ENCODE measurements at places on chromosomes 11 and 22.

DNA sequence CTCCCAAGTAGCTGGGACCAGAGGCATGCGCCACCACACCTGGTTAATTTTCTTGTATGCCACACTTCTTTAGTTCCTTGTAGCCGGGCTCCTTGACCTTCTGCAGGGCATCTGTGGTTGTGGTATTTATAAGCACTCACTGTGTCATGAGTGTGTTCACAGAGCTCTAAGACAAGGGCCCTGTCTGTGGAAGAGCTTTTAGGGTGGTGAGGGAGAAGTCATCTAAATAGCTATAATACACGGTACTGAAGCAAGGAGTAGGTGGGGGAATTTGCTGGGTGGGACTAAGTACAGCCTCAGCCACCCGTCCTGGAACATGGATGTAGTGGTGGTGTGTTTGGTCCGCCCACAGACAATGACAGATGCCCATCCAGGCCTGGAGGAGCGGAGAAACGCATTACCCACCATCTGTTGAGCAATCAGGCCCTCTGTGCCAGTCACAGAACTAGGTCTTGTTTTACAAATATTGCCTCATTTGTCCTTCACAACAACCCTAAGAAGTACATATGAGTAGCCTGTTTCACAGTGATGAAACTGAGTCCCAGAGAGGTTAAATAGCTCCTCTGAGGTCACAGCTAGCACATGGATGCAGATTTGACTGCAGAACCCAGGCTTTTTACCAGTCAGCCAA lies 10.1 kb downstream of the ACO2 start:
- DNase-seq = peak; percentile 76

DNA sequence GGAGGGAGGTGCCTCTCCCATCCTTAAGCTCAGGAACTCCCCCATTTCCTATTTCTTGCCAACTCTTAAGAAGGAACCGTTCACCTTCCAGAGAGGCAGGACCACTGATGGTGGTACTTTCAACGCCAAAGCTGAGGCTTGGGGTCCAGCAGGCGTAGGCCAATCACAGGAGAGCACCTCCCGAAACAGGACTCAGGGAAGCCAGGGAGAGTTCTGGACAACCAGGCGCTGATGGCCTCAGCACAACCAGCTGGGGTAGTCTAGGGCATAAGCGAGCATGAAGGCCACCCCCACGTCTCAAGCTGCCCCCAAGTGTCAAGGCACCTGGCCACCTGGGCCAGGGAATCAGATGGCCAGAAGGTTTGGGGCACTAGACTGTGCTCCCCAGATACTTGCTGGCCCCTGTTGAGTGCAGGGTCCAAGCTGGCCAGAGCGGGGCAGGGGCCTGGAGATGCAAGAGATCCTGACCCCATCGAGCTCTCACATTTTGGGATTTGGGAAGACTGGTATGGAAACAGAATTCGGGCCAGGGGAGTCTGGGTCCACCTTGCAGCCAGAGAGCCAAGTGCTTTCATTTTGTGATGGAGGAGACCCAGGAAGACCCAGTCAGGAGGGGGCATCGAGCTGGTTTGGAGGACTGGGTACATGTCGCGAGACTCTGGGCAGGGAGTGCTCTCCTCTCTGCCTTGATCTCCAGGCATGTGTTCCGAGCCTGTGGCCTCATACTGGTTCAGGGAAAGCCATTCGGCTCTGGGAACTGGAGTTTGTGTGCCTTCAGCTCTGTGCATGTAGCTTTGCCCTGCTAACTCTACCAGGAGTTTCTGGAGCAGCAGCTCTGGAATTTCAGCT lies 926 bp downstream of the CD6 start:
- DNase-seq = no peak

DNA sequence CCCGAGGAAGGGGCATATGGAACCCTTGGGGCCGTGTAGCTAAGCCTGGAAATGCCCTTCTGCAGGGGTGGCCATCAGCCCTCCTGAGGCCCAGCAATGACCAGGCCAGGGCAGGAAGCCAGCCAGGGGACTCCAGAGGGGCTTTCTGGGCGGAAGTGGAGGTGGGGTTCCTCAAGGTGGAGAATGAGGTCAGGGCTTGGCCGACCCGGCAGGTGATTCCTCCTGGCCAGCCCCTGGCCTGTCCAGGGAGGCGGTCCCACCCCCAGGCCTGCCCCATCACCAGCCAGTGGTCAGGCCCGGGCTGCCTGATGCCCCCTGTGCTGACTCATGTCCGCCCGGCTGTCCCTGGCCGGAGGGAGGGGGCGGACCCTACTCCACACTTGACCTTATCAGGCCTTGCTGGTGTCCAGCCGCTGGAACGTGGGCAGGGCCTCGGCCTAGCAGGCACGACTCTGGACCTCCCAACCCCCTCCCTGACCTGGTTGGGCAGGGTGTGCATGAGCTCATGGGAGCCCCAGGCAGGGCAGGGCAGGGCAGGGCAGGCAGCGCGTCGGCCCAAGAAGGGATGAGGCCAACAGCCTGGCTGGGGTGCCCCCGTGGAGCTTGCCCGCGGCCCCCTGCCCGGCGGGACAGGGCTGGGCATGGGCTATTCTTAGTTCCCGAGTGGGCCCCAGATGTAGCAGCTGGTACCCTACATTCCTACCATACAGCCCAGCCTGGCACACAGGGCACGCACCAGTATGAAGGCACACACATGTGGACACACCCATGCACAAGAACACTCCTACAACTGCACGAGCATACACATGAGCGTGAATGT lies 35.9 kb downstream of the RPL3 start:
- no peak for DNase-seq

- DNase-seq = no peak
Measured at GRCh38 chr11:101456812-101457211, 127.0 kb downstream of the TRPC6 start.

DNA sequence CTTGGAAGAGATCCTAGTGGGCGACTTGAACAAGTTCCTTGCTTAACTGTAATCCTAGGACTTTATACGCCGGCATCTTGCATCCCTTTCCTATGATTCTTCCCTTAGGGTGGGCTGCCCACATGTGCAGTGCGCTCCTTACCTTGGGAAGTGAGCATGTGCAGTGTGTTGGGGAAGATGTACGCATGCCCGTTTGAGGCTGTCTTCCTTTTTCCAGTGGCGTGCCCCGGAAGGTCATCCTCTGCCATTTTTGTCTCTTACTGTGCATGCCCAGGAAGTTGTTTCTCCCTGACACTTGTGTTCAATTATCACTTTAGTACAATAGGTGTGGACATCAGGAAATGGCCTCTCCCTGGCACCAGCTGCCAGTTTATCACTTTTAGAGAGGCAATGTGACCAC lies 936.5 kb downstream of the TBC1D22A start:
- no peak for DNase-seq

DNA sequence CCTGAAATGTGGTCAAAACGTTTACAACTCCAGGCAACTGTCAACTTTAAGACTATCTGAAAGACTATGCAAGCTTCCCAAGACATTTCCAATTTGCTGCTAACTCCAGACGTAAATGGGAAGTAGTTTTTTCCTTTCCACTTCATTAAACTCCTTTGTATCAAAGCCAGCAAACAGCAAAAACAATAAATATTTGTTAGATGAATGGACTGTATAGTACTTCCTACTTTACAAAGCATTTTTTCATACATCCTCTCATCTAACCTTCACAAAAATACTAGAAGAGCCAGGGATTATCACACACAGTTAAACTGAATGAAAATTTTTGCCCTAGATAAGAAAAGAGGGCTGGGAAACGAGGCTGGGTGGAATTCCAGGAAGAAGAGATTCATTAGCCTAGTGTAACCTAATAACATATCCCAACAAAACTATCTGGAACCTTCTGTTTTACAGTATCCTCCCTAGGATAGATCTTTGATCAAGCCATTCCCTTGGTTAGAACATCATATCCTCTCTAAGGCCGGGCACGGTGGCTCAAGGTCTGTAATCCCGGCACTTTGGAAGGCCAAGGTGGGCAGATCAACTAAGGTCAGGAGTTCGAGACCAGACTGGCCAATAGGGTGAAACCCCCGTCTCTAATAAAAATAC lies 10.4 kb downstream of the NUP98 start:
- DNase-seq = no peak

DNA sequence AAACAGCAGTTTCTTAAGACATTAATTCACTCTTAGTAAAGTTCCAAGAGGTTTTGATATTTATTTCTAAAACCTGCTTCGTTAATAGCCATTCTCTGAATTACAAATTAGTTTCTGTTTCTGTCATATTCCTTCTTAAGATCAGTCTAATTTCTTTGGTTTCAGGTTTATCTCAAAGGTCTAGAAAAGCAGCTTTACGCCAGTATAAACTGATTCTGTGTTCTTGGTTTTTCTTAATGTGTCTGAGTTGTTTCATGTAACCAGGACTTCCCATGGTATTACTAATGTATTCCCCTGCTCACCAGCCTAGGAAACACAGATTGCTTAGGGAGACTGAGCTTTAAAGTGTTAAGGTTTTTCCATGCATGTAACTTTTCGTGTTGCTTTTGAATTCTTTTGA lies 6.8 kb upstream of the ACY3 start:
- DNase-seq = no peak

- DNase-seq = no peak
Measured at GRCh38 chr22:24994070-24994763, 41.7 kb downstream of the KIAA1671 start.

GRCh38 chr11:102850973-102851745 lies 7.8 kb upstream of the MMP3 start:
- DNase-seq = no peak

- no peak for DNase-seq
Measured at GRCh38 chr11:65821107-65821506, 12.7 kb upstream of the SNX32 start.

GRCh38 chr22:22810018-22810427 lies 77.6 kb upstream of the IGLL5 start:
- no peak for DNase-seq

- no peak for DNase-seq
Measured at GRCh38 chr11:35343033-35343598, 76.2 kb downstream of the SLC1A2 start.

- DNase-seq = no peak
Measured at GRCh38 chr11:134293119-134294113, 17.2 kb downstream of the GLB1L3 start.

GRCh38 chr22:44005524-44005923 lies 18.6 kb upstream of the PARVB start:
- no peak for DNase-seq

DNA sequence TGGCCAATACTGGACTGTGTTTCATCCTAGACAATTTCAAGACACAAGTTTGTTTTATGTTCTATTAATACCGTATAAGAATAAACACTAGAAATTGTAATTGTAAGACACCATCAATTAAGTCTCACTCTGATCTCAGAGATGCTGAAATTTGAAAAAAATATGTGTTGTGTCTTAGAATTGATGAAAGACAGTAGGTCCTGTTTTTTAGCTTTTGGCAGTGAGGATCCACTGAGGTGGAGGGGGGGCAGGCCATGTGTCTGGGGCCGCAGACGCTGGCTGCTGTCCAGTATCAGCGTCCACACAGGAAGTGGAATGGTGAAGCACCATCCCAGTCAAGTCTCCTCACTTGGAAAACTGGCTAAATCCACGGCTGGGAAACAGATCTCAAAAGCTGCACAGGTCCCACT lies 22.5 kb upstream of the ALG8 start:
- no peak for DNase-seq

DNA sequence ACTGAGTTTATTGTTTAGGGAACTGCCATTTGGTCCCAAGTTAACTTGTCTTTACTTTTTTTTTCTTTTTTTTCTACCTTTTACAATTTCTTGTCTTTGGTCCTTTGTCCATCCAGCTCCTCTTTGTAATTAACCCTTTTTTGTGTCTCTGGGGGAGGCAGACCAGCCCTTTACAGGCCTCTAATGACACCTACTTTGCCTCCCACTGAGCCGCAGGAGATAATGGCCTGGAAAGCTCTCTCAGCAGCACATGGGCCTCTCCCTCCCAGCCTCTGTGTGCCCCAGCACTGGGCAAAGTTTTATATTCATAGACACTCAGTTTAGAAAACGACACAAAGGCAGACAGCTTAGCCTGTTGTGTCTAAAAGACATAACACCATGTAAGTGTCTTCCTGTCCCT lies 480.4 kb downstream of the SOX6 start:
- no peak for DNase-seq

- no peak for DNase-seq
Measured at GRCh38 chr11:30758012-30758411, 171.9 kb upstream of the MPPED2 start.

- no peak for DNase-seq
Measured at GRCh38 chr11:73249853-73250783, 22.0 kb upstream of the P2RY6 start.
